ENCODE measurements at places on chromosomes 4 and X.

- no peak for DNase-seq
These were observed 294.1 kb downstream of the ARHGAP24 start for GRCh38 chr4:85769009-85769408.

DNA sequence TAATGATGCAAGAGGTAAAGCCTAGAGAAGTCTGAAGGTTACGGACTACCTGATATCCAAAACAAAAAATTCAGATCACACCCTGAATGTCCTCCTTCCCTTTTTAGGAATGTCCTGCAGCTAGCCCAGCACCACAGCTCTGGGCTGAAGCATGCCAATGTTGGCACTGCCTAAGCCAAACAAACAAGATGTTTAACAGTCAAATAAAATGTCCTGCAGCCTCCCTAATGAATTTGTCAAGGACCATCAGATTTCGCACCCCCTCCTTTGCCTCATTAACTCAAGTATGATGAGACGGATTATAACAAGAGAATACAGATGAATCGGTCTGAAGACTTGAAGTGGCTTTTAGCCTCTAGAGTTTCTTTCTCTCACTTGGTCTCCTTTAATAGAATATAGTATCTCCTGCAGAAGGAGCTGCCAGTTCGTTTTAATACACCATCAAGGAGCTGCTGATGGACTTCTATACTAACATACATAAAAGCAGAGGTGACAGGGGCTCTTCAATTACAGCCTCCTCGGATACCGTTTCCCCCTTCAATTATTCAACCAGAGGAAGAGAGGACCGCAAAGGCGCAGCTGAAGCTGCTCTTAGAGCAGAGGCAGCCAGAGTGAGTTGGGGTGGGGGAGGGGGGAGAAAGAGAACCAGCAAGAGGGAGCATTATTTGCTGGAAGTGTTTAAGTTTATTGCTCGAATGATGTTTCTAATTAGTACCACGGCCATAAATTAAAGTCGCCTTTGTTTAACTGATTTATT is 3.0 kb upstream of the MAB21L2 start:
- DNase-seq, result no peak

GRCh38 chr4:138673053-138673452 is 342.5 kb upstream of the NOCT start:
- DNase-seq, result no peak

DNA sequence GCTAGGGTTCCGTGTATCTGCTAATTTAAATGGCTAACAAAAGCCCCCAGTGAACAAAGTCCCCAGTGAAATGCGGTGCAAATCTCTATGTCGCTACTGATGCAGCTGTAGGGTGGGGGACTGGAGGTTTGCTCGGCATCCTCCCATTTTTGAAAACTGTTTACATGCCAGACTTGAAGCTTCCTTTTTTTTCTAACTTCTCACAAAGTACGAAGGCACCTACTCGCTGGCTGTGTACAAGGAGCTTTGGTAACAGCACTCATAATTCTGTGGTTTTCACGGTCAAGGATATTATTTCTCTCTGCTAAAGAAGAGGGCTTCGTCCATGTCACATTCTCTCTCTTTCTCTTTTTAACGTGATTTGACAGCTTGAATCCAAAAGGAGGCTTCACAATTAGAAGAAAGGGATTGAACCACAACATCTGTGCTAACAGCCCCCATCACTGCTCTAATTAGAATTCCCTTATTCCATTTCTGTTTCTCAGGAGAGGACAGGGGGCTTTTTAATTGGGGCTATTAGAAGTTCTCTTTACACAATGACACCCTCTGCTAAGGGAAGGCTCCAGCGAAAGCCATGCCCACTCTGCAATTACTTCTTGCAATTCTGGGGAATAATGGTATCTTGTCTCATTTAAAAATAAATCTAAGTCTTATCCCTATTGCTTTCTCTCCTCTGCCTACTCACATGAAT is 46.7 kb downstream of the TMEM156 start:
- no peak for DNase-seq

GRCh38 chr4:48499551-48500066 is 9.6 kb downstream of the ZAR1 start:
- DNase-seq, result no peak

GRCh38 chrX:101229170-101229569 is 9.6 kb downstream of the DRP2 start:
- peak; percentile 78 for DNase-seq

GRCh38 chr4:147725673-147726072 is 6.2 kb upstream of the ARHGAP10 start:
- no peak for DNase-seq

- DNase-seq, result no peak
These were observed 17.5 kb downstream of the MAGEA9 start for GRCh38 chrX:149799095-149799714.

DNA sequence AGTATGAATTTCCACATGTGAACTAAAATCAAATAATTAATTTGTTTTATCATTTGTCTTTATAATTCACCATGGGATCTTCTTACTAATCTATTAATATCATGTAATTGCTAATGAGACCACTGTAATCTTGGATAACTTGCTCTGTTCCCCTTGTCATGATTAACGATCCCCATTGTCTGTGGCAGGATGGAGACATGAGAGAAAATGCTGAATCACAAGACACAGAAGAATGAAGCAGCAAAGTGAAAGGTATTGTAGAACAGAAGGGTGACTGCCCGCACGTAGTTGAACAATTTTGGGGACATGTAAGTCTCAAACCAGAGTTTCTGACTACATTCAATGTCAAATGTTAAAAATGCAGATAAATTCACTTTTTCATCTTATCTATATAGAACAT is 135.2 kb downstream of the EPHA5 start:
- DNase-seq, result no peak

DNA sequence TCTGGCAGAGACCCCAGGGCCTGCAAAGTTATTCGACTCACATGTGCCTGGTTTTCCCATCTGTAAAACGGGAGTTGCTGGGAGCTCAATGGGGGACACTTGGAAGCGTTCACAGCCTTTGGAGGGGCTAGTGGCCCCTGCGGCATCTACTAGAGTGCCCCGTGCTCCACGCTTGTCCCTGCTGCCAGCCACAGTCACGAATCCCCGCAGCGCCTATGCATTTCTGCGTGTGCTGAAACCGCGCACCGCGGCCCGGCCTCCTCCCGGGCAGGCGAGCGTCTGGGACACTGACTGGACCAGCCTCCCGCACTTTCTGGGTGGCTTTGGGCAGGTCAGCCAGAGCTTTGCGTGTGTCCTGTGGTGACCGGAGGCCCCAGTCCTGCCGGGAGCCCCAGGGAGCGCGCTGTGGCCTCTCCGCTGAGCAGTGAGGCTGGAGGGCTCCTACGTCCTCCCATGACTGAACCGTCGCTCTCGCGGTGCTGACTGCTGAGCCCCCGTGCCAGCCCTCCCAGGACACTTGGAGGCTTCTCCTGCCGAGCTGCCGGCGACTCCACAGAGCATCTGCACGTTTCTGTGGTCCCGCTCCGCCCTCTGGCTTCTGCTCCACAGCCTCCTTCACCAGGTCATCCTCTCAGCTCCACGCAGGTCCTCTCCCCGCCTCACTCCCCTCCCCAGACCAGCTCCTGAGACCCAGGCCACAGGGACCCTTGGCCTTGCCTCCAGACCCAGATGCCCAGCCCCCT is 36.3 kb downstream of the PIGG start:
- DNase-seq, result no peak

GRCh38 chr4:186606591-186606992 is 51.2 kb upstream of the MTNR1A start:
- DNase-seq, result peak; percentile 66

DNA sequence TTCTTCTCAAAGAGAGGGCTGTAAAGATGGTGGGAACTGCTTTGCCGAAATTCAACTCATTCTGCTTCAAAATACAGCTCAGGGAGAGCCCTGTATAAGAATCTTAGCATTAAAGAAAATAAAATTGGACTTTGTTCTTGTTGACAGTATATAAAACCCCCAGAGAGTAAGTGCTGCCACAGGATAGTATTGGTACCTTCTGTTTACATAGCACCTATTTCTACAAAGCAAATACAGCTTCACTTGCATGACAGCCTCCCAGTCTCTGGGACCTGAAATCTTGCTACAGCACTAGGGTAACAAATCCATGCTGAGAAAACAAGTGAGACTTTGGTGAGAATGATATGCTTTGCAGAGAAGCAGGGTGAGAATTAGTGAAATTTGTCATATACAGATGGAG is 428.6 kb downstream of the ADGRL3 start:
- DNase-seq, result no peak

- no peak for DNase-seq
These were observed 11.9 kb downstream of the ENPEP start for GRCh38 chr4:110487873-110488272.

DNA sequence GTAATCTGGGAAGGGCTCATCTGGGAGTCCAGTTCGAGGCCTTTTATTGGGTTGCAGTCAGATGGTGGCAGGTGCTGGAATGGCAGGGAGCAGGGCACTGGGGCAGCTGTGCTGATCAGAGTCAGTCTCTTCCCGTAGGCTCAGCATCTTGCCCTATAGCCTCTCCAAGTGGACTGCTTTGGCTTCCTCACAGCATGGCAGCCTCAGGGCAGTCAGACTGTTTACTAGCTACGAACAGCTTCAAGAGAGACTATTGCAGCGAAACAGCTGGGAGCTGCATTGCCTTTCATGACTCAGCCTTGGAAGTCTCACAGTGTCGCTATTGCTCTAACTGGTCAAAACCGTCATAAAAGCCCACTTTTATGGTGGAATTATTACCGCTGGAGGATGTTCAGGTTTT is 26.8 kb upstream of the DUSP21 start:
- DNase-seq, result no peak

DNA sequence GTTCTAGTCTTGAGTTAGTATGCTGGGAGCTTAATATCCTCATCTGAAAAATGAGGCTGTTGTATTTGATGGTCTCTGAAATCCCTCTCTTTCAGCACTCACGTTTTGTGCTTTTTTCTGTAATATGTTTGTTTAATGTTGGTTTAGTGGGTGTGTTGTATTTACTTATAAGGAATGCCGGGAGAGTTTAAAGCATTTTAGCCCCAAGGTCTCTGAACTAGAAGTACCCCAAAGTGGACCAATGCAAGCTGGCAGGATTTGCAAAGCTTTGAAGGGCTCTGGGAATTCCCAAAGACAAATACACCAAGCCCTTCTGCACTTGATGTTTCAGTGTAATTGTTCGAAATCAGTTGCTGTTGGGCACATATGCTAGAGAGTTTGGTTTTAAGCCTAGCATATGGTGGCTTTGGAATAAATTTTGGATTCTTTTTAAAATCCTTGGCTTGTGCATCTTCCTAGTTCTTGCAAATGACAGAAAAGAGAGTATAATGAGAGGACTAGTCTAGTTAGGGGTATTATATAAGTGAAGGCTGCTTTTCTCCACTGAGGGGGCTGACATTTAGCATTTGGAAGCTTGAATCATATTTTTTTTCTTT is 371.4 kb upstream of the BOD1L1 start:
- DNase-seq, result no peak

DNA sequence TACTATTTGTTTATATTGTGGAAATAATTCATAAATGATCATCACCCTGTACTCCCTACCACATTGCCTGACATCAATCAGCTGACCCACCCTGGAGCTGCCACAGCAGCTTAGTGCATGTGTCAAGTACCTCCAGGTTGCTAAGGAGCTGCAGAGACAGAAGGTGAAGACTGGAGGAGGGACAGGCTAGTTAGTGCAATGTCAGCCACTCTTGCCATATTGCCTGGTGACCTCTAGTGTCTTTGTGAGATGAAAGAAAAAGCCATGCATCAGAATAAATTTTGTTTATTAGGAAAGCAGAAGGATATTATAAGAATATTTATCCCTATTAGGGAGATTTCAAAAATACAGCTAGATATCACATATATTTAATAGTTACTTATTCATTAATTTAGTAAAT is 243.9 kb upstream of the FAT4 start:
- no peak for DNase-seq

- no peak for DNase-seq
These were observed 165.9 kb upstream of the HHIP start for GRCh38 chr4:144480068-144480467.

- DNase-seq, result no peak
These were observed 107.7 kb downstream of the SMIM20 start for GRCh38 chr4:26021417-26022345.

DNA sequence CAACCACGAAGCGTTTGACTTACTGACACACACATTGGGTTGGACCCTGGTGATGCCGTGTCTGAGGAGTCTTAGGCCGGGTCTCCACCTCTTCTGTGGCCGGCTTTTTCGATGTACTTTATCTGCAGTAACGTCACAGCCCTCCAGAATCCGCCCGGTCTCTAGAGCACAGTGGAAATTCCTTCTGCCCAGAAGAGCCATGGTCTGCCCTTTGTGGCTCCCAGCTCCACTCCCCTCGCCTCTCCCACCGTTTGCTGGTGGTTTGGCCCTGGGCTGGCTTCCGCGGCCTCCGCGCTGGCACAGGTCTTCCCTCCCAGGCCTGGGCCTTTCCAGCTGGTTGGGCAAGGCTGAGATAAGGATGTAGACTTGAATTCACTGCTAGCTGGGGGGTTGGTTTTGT is 4.3 kb downstream of the MAEA start:
- no peak for DNase-seq

DNA sequence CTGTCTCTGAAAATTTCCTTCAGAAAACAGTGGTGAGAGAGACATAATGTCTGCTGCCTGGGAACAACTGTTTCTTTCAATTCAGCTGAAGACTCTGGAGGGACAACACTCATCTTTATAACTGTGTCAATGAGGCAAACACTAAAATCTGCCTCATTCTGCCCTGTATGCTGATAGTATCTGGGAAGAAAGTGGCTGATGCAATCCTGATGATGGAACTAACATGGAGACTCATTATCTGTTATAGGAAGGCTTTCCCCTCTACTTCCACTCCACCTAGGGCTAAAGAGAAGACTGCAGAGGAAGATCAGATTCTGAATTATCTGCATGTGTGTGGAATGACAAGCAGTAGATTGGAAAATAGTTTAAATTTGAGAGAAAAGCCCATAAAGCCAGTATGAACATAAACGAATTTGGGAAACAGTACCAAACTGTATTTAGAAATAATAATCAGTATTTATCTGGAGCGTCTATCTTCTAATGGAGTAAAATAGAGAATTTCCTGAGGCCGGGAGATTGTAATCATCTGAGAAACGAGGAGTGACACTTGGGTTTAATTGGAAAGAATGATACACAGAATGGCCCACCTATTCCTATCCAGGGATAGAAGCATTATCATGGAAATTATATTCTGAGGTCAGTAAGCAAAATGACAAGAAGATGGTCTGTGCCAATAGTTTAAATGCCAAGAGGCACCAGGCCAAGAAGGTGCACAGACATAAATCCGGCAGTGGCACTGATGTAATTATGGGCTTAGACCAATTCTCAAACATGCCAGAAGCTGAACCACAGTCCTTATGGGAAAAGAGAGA is 85.4 kb downstream of the SHISA3 start:
- no peak for DNase-seq

DNA sequence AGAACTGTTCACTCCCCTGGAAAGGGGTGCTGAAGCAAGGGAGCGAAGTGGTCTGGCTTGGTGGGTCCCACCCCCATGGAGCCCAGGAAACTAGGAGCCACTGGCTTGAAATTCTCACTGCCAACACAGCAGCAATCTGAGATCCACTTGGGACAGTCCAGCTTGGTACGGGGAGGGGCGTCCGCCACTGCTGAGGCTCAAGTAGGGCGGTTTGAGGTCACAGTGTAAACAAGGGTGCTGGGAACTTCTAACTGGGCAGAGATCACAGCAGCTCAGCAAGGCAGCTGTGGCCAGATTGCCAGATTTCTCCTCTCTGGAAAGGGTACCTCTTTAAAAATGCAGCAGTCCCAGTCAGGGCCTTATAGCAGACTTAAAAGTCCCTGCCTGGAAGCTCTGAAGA is 53.9 kb upstream of the GALNTL6 start:
- DNase-seq, result no peak

GRCh38 chrX:39476604-39477021 is 621.1 kb downstream of the BCOR start:
- no peak for DNase-seq

All from skeletal muscle cell (primary cell).